ENCODE measurements at places on chromosomes 7 and 10.

DNA sequence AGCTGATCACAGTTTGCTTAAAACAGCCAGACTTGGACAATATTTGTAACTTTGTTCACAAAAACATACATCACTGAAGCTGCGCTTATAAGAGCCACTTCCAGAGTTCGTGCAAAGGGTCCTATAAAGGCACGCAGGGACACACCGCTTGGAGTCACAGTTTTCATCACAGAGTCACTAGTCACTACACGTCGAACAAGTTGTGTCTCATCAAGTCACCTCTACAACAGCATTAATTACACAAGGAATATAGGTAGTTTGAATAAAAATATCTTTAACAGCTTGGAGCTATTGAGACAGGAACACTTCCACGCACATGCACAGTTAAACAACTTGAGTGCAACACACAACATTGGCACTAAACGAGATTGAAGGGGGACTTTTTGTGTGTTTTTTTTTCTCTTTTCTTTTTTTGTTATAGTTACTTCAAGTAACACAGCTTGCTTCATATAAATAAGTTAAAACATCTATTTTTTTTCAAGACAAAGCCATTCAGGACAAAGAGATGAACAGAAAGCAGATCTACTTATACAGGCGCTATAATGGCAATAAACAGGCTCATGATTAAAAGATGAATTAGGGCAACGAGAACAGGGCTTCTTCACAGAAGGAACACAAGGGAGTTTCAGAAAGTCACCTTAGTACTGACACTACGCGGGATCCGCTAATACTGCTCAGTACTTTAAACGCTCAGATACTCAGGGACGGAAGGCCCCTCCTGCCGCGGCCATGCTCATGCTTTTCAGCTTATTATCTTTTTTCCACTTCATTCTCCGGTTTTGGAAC, 2.2 kb downstream of the HOXA5 start:
- DNase-seq = no peak

DNA sequence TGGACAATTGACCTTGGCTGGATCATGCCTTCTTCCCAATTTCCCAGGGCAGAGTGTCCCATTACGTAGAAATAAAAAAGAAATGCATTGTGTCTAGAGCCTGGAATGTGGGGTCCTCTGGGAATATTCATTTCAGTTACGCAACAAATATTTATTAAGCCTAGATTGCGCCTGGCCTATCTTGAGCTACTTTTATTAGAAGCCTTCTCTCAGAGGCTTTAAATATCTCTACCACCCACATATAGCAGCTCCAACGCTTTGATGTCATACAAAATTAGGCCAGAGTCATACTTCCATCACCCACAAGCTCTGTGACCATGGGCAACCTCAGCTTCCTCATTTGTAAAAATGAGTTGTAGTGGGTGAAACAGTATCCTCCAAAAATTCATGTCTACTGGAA, 24.9 kb upstream of the CARD11 start:
- no peak for DNase-seq

GRCh38 chr7:88324699-88325098, 18.0 kb upstream of the STEAP4 start:
- DNase-seq = no peak

DNA sequence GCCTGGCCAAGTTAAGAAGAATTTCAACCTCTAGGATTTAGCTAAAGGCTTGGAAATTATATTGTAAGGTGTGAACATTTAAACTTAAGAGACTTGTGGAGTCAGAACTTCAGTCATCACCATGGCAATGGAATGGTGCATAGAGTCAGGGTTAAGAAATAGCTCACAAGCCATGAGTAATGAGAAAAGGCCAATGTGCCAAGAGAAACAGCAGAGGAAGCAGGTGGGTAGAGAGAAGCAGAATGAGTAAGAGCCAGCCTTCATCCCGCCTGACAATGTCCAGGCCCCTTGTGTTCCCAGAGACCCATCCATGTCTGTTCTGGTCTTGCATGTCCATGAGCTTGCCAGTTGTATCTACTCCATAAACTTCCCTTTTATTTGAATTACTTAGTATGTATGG, 62.6 kb upstream of the TBX20 start:
- no peak for DNase-seq

DNA sequence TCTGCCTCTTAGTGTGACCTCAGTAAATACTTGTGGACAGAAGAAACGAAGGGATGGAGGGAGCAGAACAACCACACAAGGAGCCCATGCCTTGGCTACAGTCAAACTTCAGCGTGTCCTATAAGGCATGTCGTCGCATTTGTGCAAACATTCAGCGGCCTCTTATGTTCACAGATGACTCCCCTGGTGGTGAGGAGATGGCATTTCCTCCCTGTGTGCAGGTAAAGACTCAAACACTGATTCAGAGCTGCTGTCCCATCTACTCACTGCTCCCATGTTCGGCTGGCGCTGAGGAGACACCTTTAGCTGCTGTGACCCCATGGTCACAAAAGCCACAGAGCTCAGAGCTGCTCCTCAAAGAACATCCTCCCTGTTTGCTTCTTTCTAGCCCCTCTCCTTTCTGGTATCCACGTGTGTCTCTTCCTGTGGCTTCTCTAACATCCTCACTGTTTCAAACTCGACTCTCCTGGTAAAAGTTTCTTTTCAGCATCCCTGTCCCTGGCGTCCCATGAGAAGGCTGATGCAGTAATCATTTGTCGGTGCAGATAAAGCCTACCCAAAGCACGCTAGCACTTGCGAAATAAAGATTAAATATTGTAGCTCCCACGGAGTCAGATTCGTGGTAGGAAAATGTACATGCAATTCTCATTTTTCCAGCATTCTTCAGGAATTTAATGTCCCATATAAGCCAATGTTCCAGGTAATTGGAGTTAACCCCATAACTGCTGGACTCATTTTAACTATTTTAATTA, 124.9 kb upstream of the NEBL start:
- DNase-seq = no peak

- DNase-seq = no peak
Measured at GRCh38 chr10:1738950-1739349, 1.6 kb upstream of the ADARB2 start.

DNA sequence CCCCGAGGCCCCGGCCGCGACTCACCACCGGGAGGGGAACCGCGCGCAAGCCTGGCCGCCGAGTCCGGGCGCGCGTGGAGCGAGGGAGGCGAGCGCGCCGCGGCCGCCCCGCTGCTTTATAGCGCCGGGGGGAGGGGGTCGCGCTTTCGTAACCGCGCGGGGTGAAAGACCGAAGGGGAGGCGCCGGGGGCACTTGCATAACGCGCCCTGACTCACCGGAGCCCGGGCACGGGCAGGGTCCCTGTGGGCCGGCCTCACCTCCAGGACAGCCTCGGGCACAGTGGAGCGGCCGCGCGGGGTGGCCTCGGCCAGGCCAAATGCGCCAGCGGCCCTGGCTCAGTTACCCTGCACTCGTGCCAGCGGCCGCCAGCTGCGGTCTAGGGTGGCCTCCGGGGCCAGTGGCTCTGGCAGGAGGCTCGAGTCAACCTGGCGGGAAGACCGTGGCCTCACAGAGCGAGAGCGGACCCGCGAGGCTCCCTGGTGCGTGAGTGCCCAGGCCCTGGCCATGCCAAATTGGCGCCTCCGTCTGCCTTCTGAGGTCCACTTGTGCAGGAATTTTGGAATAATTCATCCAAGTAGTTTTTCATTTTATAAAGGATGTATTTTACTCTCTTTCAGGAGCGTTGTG, at the start of gene RBP4:
RBP4 (minus strand) TSS at position 90 of the 628 bp plus-strand sequence. CDS start 207 bp downstream, outside the sequence.
- DNase-seq = no peak

- no peak for DNase-seq
Measured at GRCh38 chr7:88431882-88432281, 125.2 kb upstream of the STEAP4 start.

GRCh38 chr10:22345301-22346095, at the start of gene SPAG6:
SPAG6 (plus strand) TSS chr10:22345496; CDS start chr10:22345612, 116 bp downstream.
- no peak for DNase-seq

GRCh38 chr7:146090023-146090645, 26.5 kb upstream of the CNTNAP2 start:
- no peak for DNase-seq

- DNase-seq = no peak
Measured at GRCh38 chr10:122176232-122177213, 94.6 kb upstream of the BTBD16 start.

GRCh38 chr7:134855442-134855841, 76.0 kb downstream of the CALD1 start:
- DNase-seq = no peak

GRCh38 chr10:118145256-118145655, 98.5 kb upstream of the RAB11FIP2 start:
- no peak for DNase-seq

GRCh38 chr10:116253716-116254115, 19.3 kb downstream of the GFRA1 start:
- DNase-seq = no peak

- DNase-seq = no peak
Measured at GRCh38 chr10:100167553-100168312, 18.1 kb downstream of the ERLIN1 start.

DNA sequence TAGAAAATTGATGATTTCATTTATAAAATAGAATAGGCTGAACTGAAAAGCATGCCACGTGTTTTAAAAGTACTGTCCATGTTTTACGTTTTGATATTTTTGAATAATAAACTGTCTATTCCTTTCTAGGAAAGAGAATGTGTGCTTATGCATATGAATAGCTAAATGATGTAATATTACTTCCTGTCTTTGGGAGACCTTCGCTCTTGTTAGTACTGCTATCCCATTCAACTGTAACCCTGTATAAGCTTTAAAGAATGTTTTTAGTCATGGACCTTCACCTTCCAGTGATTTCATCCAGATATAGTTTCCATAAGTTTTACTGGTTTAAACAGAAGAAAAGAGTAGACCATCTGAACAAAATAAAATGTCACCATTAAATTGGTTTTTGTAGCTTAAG, 274.4 kb upstream of the SEMA3A start:
- no peak for DNase-seq

- DNase-seq = no peak
Measured at GRCh38 chr7:69395061-69395714, 203.1 kb upstream of the AUTS2 start.

DNA sequence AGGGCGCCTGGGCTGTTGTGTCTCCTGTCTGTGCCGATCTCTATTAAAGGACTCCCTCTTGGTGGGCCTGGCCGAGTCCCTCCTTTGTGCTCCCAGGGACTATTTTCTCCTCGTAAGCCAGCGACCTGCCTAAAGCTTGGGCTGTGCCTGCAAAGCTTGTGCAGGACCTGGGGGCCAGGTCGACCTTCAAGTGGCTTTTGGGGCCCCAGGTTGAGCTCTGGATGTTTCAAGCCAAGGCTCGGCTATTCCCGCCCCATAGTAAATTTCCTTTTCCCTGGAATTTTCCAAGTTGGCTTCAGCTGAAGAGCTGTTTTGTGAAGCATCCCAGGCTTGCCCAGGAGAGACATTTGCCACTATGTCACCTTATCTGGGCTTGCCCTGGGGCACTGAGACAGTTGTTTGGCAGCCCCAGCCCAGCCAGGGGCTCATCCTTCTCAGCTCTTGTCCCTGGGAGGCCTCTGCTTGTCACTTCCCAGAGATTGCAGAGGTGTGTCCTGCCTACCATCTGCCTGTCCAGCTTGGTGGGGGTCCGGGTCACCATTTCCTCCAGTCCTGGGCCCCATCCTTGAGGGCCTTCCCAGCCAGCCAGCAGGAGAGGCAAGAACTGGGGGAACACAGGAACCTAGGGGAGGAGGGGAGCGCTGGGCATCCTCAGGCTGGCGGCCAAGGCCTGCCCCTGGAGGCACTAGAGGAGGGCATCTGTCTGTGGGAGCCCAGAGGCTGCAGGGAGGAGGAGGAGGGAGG, 20.2 kb downstream of the ZMIZ2 start:
- DNase-seq = no peak

GRCh38 chr10:130263289-130263688, 127.1 kb downstream of the GLRX3 start:
- DNase-seq = no peak

DNA sequence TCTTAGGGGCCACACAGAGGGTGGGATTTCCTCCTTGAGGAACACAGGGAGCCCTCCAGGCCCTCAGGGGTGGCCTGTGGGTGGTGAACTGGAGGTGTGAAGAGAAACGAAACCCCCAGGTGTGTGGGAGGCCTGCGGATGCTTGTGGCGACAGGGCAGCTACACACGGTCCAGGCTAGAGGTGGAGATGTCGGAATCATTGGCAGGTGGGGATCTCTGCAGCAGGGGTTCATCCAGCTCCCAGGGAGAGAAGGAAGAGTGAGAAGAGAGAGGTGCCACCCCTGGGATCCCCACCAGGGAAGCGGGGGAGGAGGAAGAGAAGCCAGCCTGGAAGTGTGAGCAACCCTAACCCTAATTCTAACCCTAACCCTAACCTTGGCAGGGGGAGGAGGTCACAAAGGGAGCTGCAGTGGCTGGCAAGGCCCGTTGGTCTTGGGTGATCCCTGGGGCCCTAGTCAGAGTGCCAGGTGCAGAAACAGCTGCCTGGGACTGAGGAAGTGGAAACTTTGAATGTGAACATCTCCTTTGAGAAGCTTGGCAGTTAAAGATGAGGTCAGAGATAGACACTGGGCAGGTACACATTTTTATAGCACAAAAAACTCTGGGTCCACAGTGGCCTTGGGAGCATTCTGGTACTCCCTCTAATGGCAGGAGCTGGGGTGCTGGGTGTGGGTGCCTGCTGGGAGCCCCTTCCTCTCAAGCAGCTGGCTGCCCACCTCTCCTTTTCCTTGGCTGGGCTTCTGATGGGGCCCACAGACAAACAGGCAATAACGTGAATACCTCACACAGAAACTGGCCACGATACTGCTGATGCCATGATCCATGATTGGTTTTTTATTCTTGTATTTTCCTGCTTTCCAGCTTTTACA, 6.8 kb upstream of the AEBP1 start:
- no peak for DNase-seq

GRCh38 chr10:126674741-126675515, 4.4 kb upstream of the C10orf90 start:
- no peak for DNase-seq

DNA sequence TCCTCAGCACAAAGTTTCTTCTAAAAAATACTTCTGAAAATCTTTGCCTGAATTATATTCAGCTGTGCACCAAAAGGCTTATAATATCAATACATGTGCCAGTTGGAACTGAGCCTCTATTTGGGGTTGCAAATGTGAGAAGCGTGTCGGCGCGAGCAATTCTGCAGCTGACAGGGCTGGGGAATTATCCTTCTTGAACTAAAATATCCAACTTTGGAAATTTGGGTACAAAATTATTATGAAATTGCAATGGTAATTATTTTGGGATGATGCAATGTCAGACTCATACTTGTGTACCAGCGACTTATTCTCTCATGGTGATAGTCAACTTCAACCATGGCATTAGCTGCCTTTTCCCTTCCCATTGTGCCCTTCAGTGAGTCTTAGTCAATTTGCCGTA, 507.0 kb upstream of the KLF6 start:
- DNase-seq = no peak

DNA sequence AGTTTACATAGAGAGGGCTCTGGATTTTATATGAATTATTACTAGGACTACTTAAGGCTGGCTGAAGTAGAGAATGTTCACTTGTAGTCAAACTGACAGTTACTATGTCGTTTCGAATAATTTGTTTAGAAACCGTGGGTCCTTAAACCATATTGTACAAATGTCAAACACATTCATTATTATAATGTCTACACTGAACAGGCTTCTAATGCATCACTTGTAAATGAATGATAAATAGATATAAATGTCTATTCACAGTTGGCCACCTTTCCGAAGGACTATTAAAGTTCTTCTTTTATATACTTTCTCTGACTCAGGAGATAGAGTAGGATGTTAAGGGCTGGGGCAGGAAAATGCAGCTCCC, 95.3 kb downstream of the SEMA3D start:
- no peak for DNase-seq

All from activated naive CD4-positive, alpha-beta T cell (primary cell).